ENCODE measurements at places on chromosomes 7 and 10.

- DNase-seq: no peak
These were observed 205.2 kb downstream of the SFMBT2 start for GRCh38 chr10:7205656-7206055.

DNA sequence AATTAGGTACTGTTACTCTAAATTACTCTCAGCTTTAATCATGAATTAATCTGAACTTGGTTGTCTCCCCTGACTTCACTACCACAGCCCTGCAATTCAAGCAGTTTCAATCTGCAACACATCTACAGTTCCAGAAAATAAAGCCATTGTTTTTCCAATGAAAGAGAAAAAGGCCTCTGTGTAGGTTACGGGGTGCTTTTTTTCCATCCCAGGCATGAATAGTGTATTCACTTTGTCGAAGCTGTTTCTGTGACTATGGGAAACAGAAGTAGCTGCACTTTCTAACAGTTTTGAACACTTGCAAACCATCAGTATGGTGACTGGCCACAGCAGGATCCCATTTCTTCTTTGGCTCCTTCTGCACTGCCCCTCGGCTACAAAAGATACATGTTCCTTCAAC lies 460.2 kb downstream of the GRM8 start:
- no peak for DNase-seq

DNA sequence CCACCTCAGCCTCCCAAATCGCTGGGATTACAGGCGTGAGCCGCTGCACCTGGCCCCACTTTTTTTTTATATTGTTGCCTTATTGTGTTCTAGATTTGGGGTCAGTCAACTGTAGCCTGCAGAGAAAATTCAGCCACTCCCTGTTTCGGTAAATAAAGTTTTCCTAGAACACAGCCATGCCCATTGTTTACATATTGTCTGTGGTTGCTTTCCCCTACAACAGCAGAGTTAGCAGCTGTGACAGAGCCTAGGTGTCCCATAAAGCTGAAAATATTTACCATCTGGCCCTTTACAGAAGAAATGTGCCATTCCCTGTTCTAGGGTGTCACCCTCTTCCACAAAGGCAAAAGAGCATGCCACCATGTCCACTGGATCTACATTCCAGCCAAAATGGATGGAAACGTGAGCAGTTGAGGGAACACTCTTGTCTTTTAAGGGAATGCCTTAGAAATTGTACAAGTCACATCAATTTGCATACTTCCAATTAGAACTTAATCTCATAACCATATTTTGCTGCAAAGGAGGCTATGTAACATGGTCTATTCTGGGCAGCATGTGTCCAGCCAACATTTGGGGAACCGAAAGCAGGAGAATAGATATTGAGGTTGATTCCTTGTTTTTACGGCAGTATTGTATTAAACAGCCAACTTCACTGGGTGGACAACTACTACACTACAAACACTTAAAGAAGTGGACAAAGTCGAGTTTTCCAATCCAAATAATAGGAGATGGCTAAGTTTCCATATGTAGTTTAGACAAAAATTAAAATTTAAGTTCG lies 11.0 kb upstream of the BLVRA start:
- DNase-seq: no peak

DNA sequence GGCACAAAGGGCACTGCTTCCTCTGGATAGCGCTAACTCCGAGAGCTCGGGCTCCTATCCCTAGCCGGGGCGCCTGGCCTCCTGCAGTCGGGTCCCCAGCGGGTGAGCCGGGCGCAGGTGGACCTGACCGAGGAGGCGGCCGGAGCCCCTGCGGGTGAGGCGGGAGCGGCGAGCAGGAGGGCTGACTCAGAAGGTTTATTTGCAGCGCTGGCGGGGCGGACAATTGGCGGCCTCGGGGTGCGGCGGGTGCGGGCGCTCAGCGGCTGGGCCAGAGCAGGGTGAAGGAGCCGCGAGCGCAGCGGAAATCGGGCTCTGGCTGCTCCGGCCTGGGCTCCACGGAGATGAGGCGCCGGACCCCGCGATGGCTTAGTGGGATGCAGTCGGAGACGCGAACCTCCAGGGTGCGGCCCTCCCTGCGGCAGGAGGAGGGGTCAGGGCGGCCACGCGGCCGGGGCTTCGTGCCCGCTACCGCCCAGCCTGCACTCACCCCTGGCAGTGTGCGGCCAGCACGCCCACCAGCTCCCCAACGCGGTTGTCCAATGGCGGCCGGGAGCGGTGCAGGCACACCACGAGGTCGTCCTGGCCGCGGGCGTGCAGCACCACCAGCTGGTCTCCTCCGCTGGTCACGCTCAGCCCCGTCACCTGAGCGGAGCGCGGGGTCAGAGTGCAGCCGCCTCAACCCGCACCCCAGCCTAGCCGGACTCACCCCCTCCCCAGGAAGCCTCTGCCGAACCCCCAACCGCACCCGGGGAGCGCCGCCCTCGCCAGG lies 16.1 kb downstream of the MYO1G start:
- no peak for DNase-seq

- DNase-seq: no peak
These were observed 428.8 kb downstream of the KCNMA1 start for GRCh38 chr10:77208684-77209256.

DNA sequence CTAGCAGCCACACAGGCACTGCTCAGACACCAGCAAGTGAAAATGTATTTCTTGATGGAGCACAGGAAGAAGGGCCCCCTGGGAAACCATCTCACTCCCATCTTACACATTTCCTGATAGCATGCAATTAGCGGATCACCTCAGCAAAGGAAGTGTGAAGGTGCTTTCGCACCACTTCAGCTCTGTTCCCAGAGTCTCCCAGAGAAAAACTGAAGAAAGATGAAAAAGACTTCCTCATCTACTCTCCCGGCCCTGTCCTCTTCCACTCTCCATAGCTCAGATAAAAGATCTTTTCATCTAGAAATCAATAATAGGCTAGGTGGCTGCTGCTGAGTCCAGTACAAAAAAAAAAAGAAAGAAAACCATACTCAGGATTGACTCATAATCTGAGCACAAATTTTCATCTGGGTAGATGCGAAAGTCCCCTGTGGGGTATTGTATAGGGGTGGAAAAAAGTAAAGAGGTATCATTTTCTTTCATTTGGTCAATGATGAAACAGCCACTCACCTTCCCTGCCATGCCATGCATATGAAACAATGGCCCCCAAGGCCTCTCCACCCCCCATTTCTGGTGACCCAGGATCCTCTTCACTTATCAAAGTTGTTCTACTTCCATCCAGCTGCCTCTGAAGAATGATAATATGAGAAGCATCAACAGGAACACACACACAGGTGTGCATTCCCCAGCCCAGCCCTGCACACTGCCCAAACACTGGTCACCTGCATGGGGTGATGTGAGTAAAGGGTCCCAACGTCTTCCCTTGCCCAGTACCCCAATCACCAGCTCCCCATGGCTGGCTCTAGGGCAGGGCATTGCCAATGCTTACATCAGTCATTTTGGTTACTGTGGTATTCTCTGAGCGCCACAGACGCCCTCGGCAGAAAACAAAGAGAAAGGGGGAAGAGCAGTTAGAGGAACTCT lies 48.8 kb upstream of the DGKI start:
- DNase-seq: no peak

DNA sequence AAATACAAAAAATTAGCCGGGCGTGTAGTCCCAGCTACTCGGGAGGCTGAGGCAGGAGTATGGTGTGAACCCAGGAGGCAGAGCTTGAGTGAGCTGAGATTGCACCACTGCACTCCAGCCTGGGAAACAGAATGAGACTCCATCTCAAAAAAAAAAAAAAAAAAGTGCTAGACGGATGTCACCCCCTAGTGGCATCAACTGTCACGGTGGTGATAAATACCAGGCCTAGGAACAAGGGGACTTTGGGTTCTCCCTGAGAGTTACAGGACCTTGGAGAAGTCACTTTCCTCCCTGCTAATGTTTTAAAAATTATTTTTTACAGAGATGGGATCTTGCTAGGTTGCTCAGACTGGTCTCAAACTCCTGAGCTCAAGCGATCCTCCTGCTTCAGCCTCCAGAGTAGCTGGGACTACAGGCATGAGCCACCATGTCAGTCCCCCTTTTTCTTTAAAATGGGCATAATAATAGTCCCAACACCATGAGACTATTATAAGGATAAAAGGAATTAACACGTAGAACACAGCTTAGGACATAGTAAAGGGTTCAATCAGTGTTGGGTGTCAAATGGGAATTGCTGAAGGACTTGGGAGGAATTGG lies 2.6 kb upstream of the TMEM130 start:
- no peak for DNase-seq

GRCh38 chr7:156079156-156079555 lies 266.9 kb upstream of the SHH start:
- no peak for DNase-seq

DNA sequence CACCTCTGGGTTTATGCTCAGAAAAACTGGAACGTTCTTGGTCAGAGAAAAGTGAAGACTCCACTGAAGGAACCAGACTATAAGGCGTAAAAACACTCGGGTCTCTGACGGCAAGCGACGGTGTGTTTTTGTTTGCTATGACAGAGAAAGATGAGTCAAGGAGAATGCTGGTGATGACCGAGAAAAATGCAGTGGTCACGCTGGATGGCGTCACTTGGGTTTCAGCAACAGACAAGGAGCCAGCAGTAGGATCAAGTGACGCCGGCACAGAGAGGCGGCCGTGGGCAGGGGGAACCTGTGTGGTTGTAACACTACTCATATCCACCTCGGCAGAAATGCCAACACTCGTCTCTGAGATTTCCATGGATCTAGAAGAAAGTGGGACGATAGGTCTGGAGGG lies 63.4 kb downstream of the KIAA1549 start:
- no peak for DNase-seq

DNA sequence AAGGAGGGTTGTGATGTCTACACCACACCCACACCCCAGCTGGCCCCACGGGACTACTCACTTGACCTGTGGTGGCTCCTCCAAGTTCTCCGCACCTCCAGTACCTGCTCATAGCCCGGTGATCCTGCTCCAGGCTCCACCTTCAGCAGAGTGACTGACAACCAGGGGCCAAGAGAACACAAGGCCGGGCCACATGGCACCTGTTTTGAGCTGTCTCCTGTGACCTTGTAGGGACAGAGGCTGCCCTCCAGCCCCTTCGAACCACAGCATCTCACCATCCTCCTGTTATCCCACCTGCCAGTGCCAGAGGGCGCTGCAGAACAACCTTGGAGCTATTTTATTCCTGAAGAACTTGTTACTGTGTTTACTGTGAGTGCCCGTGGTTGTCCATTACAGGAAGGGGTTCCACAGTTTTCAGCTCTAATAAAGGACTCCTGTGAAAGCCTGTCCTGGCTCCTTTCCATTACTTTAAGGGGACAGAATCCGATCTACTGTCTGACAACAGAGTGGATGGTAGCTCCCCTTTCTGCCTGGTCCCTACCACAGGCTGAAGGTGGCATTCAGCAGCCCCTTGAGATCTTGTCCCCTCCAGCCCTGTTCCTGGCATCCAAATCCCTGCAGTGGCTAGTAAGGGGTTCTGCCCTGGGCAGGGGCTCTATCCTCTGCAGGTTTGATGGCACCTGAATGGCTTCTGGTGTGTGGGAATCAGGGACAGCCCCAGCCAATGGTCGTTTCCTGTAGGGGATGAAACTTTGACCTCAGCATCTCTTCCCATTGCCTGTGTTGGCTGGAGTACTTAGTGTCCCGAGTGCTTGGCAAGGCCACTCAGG lies 50.8 kb downstream of the C10orf120 start:
- DNase-seq: peak; percentile 33

DNA sequence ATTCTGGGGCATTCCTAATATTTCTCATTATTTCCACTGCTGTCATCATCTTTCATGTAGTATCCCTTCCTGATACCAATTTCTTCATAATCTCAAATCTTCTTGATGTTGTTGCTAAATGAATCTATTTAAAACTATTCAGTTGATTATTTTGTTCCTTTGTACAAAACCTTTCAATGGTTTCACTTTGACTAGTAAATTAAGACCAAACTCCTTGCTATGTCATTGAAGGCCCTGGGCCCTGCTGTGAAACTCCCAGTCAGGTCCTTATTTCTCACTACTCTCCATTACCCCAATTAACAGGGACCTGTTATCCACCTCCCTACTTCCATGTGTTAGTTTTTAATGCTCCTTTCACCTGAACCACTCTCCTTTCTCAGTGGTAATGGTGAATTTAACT lies 97.0 kb downstream of the CTTNBP2 start:
- DNase-seq: no peak

DNA sequence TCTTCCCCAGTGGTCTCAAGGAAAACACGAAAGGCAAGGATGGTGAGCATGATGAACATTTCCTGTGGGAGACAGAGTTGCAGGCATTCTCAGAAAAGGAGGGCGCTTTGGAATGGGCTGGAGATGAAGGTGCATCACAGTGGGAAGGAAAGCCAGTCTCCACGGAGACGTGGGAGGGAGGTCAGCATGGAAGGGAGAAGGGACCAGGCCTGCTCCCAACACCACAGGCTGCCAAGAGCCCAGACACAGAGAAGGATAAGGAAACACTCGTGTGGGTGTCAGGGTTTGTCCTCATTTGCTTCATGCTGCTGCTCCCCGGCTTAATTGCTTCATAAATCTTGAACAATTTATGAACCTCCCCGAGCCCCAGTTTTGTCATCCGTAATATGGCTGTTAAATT lies 231.5 kb upstream of the ZNF32 start:
- no peak for DNase-seq

All from NCI-H446 (cell line).